ENCODE measurements at places on chromosomes 12 and 14.

DNA sequence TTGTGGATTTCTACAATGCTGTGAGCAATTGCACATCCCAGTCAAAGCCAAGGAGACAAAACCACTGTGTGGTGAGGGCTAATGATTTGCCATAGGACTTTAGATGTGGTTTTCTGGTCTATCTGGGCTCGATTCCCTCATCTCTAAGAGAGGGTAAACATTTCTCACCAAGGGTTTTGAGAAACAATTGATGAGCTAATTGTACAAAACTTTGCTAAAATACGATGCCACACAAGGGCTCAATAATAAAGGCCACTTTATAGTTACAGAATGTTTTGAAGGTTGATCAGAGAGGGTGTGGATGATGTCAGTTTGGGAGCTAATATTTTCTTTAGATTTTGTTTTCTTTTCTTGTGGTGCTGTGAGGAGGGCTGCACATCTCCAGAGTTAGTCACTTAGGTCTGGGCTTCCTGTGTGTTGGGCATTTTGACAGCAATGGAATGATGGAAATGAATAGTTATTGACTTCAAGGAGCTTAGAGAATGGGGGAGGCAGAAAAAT lies 60.8 kb upstream of the SLC38A4 start:
- no peak for DNase-seq

DNA sequence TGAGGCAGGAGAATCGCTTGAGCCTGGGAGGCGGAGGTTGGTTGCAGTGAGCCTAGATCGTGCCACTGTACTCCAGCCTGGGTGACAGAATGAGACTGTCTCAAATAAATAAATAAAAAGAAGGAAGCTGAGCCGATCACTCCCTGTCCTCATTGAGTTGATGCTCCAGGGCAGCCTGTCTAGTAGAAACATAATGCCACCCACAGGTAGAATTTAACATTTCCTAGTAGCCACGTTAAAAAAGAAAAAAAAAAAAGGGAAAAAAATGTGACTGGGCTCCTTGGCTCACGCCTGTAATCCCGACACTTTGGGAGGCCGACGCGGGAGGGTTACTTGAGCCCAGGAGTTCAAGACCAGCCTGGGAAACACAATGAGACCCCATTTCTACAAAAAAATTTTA lies 135.7 kb downstream of the SCARB1 start:
- no peak for DNase-seq

- DNase-seq, result no peak
These were observed 17.3 kb upstream of the KRT86 start for GRCh38 chr12:52257074-52257551.

GRCh38 chr14:53041067-53041466 lies 90.2 kb upstream of the FERMT2 start:
- no peak for DNase-seq

DNA sequence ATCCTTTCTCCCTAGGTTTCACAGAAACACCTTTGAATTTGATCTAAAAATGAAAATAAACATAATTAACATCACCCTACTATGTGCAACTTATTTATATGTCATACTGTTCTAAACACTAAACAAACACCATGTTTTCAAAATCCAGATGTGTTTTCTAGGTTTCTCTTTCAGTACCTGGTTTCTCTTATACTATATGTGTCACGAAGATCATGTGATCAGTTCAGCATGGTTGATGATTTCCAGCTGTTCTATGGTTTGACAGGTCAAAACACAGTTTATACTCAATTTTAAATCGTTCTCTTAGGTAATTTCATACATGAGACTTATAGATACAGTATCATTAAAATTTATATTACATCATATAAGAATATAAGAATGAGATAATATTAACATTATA lies 373.1 kb downstream of the SOX5 start:
- DNase-seq, result no peak

- no peak for DNase-seq
These were observed 163.3 kb downstream of the TMTC3 start for GRCh38 chr12:88305254-88305890.

Measured in CD4-positive, alpha-beta T cell treated with Interleukin-17A for 1 hour (primary cell).